ENCODE measurements at places on chromosomes 6 and 20. TPM values are rescaled to one million over a fixed set of nuclear protein-coding genes. Genes with fewer than 3 reads are reported as not detected.

- H3K4me1 ChIP-seq = no peaks in the 10 kb centered on the region
- no peak for DNase-seq
- H3K36me3 ChIP-seq = no peaks in the 10 kb centered on the region
- H3K4me3 ChIP-seq = no peak overlapping the region
Observed at GRCh38 chr20:11716239-11716944, 201.3 kb upstream of the BTBD3 start.

DNA sequence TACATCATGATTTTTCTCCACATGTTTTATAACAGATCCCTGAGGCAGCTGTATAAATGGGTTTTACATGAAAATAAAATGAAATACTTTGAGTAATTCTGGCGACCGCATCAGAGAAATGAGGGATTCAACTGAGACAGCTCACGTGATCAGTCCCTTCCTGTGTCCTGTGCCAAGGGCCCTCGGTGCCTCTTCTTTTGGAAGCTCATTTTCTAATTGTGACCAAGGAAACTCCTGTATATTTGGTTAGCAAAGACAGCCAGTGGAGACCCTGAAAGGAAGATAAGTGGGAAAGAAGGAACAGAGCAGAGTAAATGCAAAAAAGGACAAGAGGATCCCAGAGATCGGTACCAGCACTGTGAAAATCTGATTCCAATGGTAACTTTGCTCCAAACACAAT, 129.9 kb downstream of the FYN start:
- H3K36me3 ChIP-seq = no peaks in the 10 kb centered on the region
- H3K27ac ChIP-seq = no peak overlapping the region
- H3K4me1 ChIP-seq = peaks cover 8% of the 10 kb centered on the region
- no peak overlapping the region for H3K4me3 ChIP-seq
- H3K27me3 ChIP-seq = no peaks in the 10 kb centered on the region

DNA sequence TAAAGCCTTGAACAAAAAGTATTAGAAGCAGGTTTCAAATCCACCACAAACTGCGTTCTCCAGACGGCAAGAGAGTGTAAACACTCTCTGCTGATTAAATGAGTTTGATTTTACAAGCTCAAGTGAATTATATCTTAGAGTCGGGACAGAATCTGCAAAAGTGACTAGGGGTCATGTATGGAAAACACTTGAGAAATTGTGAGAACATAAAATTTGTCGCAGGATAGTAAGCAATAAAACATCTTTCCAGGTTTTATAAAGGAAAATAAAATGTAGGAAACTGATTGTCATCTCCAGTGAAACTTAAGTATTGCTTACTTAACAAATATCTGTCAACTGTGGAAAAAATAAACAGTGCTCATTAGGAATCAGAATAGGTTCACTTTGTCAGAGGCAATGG, 374.2 kb downstream of the ARHGAP18 start:
- no peak overlapping the region for H3K4me3 ChIP-seq
- H3K27me3 ChIP-seq = no peaks in the 10 kb centered on the region
- DNase-seq = no peak
- H3K4me1 ChIP-seq = no peaks in the 10 kb centered on the region
- H3K27ac ChIP-seq = no peak overlapping the region

GRCh38 chr6:41720783-41721182, 14.6 kb downstream of the TFEB start:
- DNase-seq = no peak
- H3K36me3 ChIP-seq = no peaks in the 10 kb centered on the region
- no peak overlapping the region for H3K4me3 ChIP-seq
- no peaks in the 10 kb centered on the region for H3K27me3 ChIP-seq
- H3K27ac ChIP-seq = no peak overlapping the region
- H3K4me1 ChIP-seq = peaks cover 1% of the 10 kb centered on the region

- no peaks in the 10 kb centered on the region for H3K27me3 ChIP-seq
- no peaks in the 10 kb centered on the region for H3K4me1 ChIP-seq
- DNase-seq = no peak
- no peaks in the 10 kb centered on the region for H3K36me3 ChIP-seq
- H3K27ac ChIP-seq = no peak overlapping the region
Observed at GRCh38 chr6:79954849-79955248, 7.5 kb upstream of the ELOVL4 start.

DNA sequence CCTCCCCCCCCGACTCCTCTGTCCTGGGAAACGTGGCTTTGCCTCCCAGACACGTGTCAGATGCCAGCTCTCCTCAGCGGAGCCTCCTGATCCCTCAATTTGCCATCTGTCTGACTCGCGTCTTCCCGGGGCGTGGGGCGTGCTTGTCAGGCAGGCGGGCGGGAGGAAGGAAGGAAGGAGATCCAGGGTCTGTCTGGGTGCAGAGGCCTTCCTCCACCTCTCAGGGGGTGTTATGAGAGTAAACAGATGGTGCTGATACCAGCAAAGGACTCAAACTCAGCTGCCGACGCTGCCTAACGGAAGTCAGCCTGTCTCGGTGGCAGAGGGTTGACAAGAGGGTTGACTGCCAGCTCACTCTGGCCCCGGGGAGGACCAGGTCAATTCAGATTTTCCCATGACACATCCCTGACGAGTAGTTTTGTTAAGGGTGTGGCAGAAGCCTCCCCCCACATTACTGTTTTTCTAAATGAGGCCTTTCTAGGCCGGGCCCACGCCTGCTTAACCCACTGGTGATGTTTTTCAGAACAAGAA, 17.0 kb downstream of the UQCC2 start:
- no peak for DNase-seq
- H3K4me3 ChIP-seq = no peak overlapping the region
- no peaks in the 10 kb centered on the region for H3K36me3 ChIP-seq
- no peak overlapping the region for H3K27ac ChIP-seq

DNA sequence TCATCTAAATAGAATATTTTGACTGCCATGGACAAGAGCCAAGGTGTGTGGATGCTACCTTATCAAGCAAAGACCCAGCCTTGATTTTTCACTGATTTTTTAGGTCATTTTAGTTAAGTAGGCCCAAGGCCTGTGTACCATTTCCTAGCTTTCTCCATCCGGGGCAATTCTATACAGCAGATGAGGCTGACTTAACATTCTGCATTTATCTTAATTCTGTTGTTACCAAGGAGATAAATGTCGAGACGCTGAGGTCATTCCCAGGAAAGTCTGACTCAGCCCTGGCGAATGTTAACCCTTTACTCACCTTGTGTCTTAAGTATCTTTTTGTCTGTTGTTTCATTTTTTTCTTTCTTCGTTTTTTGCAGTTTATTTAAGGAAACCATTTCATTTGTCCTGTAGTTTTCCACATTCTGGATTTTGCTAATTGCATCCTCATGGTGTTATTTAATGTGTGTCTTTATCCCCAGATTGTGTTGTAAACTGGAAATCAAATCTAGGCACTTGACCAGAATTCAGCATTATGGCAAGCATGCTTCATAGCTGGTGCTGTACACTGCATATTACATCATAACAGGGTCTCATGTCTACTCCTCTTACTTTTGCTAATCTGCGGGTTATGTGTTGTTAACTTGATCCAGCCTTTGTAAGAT, 277.0 kb downstream of the CDKAL1 start:
- H3K27ac ChIP-seq = no peak overlapping the region
- H3K4me3 ChIP-seq = no peak overlapping the region
- H3K4me1 ChIP-seq = peaks cover 10% of the 10 kb centered on the region
- H3K36me3 ChIP-seq = no peaks in the 10 kb centered on the region
- no peak for DNase-seq

GRCh38 chr6:27472182-27472616, 706 bp downstream of the ZNF184 start:
- peak overlapping the region; percentile 70 for H3K27ac ChIP-seq
- no peaks in the 10 kb centered on the region for H3K36me3 ChIP-seq
- no peaks in the 10 kb centered on the region for H3K27me3 ChIP-seq
- peak; percentile 65 for DNase-seq
- H3K4me3 ChIP-seq = peak overlapping the region; percentile 92

- DNase-seq = no peak
- no peaks in the 10 kb centered on the region for H3K27me3 ChIP-seq
- H3K4me3 ChIP-seq = no peak overlapping the region
- H3K36me3 ChIP-seq = no peaks in the 10 kb centered on the region
- no peak overlapping the region for H3K27ac ChIP-seq
Observed at GRCh38 chr20:6685181-6685582, 82.3 kb upstream of the BMP2 start.

- H3K36me3 ChIP-seq = no peaks in the 10 kb centered on the region
- H3K27ac ChIP-seq = no peak overlapping the region
- H3K4me3 ChIP-seq = no peak overlapping the region
- H3K4me1 ChIP-seq = peaks cover 3% of the 10 kb centered on the region
- H3K27me3 ChIP-seq = no peaks in the 10 kb centered on the region
Observed at GRCh38 chr20:10557685-10558084, 116.1 kb downstream of the JAG1 start.

GRCh38 chr6:155313602-155314091, 637 bp downstream of the TFB1M start:
- H3K4me3 ChIP-seq = peak overlapping the region; percentile 82
- no peaks in the 10 kb centered on the region for H3K36me3 ChIP-seq
- H3K27ac ChIP-seq = no peak overlapping the region
- no peaks in the 10 kb centered on the region for H3K27me3 ChIP-seq
- DNase-seq = no peak

DNA sequence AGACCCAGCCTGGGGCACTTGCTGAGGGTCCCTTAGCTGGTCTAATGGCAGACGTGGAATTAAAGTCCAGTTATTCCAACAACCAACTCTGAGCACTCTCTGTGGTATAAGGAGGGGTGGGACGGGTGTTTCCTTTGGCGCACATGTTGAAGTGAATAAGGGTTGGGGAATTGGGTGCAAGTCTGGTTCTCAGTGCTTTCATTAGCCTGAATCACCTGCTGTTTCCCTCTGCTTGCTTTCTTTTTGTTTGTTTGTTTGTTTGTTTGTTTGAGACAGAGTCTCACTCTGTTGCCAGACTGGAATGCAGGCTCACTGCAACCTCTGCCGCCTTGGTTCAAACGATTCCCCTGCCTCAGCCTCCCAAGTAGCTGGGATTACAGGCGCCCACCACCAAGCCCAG, 110.1 kb downstream of the TNFAIP3 start:
- no peaks in the 10 kb centered on the region for H3K4me1 ChIP-seq
- no peaks in the 10 kb centered on the region for H3K27me3 ChIP-seq
- H3K27ac ChIP-seq = no peak overlapping the region
- no peaks in the 10 kb centered on the region for H3K36me3 ChIP-seq
- DNase-seq = no peak
- H3K4me3 ChIP-seq = no peak overlapping the region

DNA sequence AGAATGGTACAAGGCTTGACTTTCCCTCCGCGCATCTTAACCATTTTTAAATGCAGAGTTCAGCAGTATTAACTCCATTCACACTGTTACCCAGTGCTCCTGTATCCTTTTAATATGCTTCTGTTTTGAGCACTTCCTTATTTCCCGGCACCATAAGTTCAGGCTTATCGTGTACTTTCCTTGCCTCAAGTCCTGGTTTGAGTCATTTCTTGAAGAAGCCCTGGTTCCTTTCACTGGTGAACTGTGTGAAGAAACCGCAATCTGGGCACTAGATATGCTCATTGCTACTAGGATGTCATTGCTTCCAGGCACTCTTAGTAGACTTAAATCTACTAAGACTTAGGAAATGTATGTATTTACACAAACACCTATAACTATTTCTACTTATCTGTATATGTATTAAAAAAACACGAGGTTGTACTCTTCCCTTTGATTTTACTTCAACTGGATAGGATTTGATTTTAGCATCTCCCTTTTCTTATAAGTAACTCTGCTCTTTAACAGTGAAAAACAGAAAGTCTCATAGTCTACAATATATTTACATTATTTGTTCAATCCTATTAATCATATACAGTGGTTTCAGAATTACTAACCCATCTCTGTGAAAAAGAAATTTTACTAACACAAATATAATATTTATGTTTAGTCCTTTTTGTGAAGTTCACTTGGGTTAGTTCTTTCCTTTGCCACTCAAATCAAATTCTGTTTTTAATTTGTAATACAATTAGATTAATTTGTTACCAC, 135.5 kb downstream of the CDKAL1 start:
- no peak overlapping the region for H3K4me3 ChIP-seq
- no peak overlapping the region for H3K27ac ChIP-seq
- DNase-seq = no peak

DNA sequence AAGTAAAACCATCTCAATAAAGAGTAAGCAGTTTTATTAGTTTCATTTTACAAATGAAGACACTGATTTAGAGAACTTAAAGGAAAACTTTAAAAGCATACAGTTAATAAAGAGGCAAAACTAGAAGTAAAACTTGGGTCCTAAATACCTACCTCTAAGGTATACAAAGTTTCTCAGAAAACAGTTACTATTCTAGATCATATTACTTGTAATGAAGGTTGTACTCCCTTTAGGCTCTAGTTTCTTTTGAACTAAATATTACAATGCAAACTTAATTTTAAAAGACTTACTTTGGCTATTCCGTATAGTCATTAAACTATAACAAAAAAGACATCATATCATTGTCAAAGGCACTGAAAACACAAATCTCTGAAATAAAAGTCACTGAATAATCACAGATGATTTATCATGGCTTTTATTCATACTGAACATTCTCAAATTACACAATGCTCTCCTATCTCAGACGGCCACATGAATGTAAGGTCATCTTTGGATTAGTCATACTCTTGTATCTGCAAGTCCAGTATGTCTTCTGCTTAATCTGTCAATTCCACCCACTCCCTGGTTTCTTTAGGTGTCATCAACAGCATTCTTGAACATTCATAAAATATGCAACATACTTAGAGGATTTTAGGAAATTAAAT, 361.6 kb upstream of the RUNX2 start:
- no peaks in the 10 kb centered on the region for H3K36me3 ChIP-seq
- DNase-seq = no peak
- H3K27me3 ChIP-seq = no peaks in the 10 kb centered on the region

DNA sequence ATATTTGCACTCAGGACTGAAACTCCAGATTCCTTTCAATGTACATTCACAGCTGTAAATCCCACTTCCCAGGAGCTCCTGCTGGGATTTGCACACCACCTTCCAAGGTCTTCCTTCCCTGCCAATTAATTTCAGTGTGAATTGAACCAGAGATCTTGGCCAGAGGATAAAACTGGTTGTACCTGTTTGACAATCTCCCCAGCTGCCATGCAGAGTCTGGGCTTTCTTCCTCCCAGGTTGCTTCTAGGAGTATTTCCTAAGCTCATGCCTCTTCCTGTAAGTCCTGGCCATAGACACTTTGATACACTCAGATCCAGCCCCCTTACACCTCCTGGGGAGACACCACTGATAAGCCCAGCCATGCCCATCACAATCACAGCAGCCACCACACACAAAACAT, 15.6 kb downstream of the MAFB start:
- H3K27ac ChIP-seq = no peak overlapping the region
- H3K4me1 ChIP-seq = no peaks in the 10 kb centered on the region
- no peak overlapping the region for H3K4me3 ChIP-seq
- H3K27me3 ChIP-seq = no peaks in the 10 kb centered on the region

The MYCT1 gene
- total RNA-seq = 9.4 TPM

The FAM209B gene
- total RNA-seq = not detected

The OOEP gene
- total RNA-seq = not detected

The SLC32A1 gene
- not detected for total RNA-seq

The SRXN1 gene
- 28.8 TPM for total RNA-seq

The GRM1 gene
- 0.08 TPM for total RNA-seq

The RIPPLY2 gene
- not detected for total RNA-seq

The LY86 gene
- total RNA-seq = 1.5 TPM

The LTA gene
- not detected for total RNA-seq

The DPPA5 gene
- not detected for total RNA-seq

The CD2AP gene
- total RNA-seq = 15.3 TPM

Measured in ovary (tissue), 10 donors.